Pancreas (tissue), 10 donors: ENCODE measurements at places on chromosomes 16 and 17. TPM values are rescaled to one million over a fixed set of nuclear protein-coding genes. Genes with fewer than 3 reads are reported as not detected.

Gene CD300LG
- polyA plus RNA-seq: 4.3 TPM

DNA sequence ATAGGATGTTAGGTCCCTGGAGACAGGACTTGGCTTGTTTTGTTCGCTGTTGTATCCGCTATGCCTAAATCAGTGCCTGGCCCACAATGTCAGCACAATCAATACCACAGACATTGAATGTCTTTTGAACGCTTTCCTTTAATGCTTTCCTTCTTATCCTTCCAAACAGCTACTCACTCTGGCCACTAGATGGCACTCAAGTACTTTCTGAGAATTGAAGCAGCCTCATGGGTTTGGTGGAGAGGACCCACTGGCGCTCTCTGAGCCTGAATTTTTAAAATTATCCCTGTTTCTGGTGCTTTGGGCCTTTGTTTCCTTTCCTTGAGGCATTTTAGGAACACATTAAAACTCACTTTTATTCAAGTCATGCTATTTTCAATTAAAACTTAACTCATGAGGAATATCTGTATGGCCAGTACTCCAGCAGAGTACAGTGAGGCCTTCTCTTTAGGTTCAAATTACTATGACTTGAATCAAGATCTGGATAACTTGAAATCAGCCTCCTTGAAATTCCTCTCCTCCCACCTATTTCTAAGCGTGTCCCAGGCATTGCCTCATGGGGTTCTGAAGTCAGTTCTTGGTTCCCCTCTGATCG lies 3.2 kb upstream of the NLRP1 start:
- peak; percentile 37 for DNase-seq
- H3K27ac ChIP-seq: no peak overlapping the region
- H3K4me3 ChIP-seq: no peak overlapping the region
- no peaks in the 10 kb centered on the region for H3K36me3 ChIP-seq
- H3K27me3 ChIP-seq: no peaks in the 10 kb centered on the region

DNA sequence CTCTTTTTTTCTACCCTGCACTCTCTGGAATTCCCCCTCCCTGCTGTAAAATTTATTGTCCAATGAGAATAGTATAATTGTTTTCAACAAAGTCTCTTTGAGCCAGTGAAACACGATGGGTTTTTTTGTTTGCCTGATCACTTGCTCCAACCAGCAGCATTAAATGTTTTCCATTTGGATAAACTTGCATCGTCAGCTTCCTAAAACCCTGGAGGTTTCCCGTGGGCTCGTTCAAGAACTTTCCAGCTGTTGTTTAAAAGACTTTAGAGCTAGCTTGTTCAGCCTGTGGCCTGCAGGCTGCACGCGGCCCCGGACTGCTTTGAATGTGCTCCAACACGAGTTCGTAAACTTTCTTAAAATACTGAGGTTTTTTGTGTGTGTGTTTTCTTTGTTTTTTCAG lies 14.9 kb downstream of the NAGPA start:
- no peaks in the 10 kb centered on the region for H3K27me3 ChIP-seq
- H3K36me3 ChIP-seq: no peaks in the 10 kb centered on the region
- DNase-seq: no peak

DNA sequence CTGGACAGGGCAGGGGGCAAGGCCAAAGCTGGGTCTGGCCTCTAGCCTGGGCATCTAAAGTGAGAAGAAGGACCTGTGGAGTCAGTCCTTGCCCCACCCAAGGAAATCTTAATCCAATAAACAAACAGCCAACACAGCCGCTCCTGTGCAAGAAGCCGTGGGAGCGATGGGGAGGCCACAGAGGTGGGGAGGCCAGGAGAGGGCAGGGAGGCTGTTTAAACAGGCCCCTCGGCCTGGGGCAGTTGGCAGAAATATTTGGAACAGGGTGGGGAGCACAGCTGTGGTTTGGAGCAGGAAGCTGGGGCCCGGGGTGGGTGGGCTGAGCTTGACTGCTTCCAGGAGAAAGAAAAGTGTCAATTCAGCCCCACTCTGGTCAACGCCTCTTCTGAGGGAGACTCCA lies 5.3 kb downstream of the ZNF385C start:
- H3K36me3 ChIP-seq: no peaks in the 10 kb centered on the region
- H3K27ac ChIP-seq: no peak overlapping the region
- no peak overlapping the region for H3K4me3 ChIP-seq
- no peak for DNase-seq

DNA sequence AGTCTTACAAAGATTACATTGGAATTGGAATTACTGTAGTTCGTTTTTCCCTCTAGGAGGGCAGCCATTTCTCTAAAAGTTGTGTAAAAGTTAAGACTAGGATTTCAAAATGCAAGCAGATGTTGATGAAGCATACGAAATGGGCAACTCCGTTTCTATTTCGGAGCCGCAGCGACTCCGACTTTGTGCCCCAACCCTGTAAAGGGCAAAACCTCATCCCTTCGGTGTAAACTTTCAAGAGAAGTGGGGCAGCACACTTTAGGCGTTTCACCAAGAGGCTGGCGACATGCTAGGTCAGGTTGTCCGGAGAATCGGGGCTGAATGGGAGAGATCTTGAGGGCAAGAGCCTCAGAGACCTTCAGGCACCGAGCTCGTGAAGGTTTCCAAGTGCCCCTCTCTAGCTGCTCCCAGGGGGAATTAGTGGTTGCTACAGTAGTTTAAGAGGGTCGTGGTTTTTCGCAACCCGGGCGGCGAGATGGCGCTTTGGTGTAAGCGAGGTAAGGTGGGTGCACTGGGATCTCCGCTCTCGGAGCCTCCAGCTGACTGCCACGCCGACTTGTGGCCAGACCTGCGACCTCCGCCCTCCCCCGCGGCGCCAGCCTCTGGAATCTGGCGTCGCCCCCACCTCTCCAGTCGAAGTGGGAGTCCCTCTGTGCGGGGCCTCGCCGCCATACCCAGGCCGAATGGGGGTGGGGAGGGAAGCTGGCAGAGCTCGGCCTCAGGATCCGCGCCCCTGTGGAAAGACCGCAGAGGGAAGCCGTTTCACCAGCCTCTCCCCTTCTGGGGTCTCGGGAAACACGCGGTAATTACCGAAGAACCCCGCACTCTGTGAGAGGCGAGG lies 1.0 kb upstream of the HEXIM2 start:
- peak; percentile 85 for DNase-seq
- H3K27ac ChIP-seq: peak overlapping the region; percentile 98

Gene NPIPA8
- polyA plus RNA-seq: 12.3 TPM

Gene KRTAP2-1
- not detected for polyA plus RNA-seq

DNA sequence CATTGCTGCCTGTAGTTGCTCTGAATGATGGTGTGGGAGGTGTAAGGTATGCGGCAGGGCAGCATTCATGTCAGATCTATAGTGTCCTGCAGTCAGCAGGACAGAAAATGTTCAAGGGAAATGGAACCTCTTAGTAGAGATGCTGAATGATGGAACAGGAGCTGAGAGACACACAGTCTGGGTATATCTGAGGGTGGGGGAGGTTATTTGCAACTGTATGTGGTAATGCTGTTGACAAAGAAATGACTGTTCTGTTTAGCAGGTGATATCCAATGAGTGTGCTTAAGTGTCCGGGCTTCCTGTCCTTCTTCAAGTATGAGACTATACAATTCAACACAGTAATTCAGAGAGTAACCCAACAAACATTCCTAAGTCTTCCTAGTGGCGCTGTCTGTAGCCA lies 46.6 kb downstream of the STH start:
- no peaks in the 10 kb centered on the region for H3K27me3 ChIP-seq
- no peak for DNase-seq
- H3K36me3 ChIP-seq: peaks cover 9% of the 10 kb centered on the region
- no peak overlapping the region for H3K4me3 ChIP-seq
- no peak overlapping the region for H3K27ac ChIP-seq
- H3K4me1 ChIP-seq: peaks cover 50% of the 10 kb centered on the region

DNA sequence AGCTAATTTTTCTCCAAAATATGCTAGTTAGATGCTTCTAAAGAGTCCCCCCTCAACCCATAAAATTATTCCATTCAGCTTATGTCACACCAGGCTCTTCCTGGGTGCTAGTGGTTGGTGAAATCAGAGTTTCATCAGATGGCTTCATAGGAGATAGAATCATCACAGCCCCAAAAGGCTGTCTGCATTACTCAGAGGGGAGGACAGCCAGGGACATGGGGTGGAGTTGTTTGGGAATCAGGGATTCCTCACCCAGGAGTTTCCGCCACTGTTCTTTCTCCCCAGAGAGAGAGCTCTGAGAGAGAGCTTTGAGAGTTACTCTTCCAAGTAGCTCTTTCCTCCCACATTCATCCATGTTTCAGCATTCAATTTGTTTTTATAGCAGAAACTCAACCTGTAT lies 288 bp upstream of the KRT34 start:
- H3K36me3 ChIP-seq: no peaks in the 10 kb centered on the region
- no peaks in the 10 kb centered on the region for H3K27me3 ChIP-seq
- H3K4me3 ChIP-seq: no peak overlapping the region
- H3K4me1 ChIP-seq: no peaks in the 10 kb centered on the region
- H3K27ac ChIP-seq: no peak overlapping the region
